Left lobe of liver (tissue), 2 donors: ENCODE measurements at places on chromosomes 2 and 18.

GRCh38 chr2:96409820-96410164, 74.2 kb downstream of the NCAPH start:
- DNase-seq: no peak

DNA sequence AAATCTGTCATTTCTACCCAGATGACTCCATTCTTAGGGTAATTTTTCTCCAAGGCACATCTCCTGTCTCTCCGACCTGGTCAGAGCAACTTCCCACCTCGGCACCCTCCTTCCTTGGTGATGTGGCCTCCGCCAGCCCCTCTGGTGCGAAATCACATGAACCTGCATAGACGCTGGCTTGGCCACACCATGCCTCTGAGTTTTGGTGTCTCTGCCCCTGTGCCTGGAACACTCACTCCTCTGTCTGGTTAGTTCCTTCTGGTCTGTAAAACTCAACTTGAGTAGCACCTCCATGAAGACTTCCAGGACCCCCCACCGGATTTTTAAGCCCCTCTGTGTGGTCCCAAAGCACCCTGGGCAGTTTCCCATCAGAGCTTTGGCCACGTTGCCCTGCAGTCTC, 83.2 kb upstream of the OTOS start:
- DNase-seq: no peak

DNA sequence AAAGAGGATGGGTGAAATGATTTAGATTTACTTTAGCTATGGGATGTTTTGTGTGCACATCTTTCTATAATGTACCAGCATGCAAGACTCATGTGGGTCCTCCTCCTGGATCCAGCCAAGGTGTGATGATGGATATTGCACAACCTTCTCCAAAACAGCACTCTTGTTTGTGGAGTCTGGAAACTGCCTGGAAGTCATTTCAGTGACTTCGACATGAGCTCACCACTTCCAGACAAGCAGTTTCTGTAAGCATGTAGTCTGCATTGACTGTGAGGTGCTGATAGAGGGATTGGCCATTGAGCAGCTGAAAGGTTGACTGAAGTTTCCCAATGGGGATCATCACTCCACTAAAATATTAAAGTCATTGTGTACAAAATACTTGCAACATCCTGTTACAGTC, 154.0 kb downstream of the TRIB2 start:
- no peak for DNase-seq

DNA sequence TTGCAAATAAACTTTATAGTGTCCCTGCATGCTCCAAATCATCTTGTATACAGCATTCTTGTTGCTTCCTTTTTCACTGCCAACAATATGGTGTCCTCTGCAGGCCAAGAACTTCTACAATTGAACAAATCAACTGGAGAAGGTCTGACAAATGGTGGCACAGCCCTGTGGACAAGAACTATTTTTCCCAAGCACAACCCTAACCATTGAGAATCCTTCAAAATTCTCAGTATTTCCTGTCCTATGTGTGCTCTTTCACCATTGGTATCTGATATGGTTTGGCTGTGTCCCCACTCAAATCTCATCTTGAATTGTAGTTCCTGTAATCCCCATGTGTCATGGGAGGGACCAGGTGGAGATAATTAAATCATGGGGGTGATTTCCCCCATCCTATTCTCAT, 865.1 kb upstream of the ACVR2A start:
- no peak for DNase-seq

GRCh38 chr18:36643061-36643460, 185.7 kb downstream of the TPGS2 start:
- DNase-seq: no peak

DNA sequence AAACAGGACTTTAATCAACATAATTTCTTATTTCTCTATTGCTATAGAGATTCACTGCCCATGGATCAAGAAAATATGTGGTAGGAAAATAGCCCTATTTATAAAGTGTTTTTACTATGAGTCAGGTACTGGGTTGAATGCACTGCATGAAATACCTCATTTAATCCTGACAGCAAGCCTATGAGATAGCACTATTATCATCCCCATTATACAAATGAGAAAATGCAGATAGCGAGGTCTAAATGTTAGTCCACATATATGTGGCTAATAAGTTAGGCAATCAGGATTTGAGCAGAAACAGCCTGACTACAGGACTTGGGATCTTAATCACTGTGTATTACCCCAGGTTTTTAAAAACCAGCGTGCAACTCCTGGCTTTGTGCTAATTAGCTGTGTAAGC, 8.5 kb upstream of the LYPD1 start:
- DNase-seq: no peak

- no peak for DNase-seq
These were observed 673.0 kb downstream of the ARHGAP15 start for GRCh38 chr2:143802242-143802641.

- DNase-seq: no peak
These were observed 94.6 kb downstream of the PMAIP1 start for GRCh38 chr18:59994357-59994756.
